ENCODE measurements at places on chromosomes 2 and 18. TPM values are rescaled to one million over a fixed set of nuclear protein-coding genes. Genes with fewer than 3 reads are reported as not detected.

HOXD10 gene
- not detected for total RNA-seq

SIX3 gene
- total RNA-seq, result not detected

SCN3A gene
- total RNA-seq, result not detected

UGT1A6 gene
- total RNA-seq, result 0.78 TPM

GPR39 gene
- total RNA-seq, result 7.3 TPM

PSD4 gene
- 44.3 TPM for total RNA-seq

SNORC gene
- 1.2 TPM for total RNA-seq

GPR148 gene
- total RNA-seq, result not detected

SPATA3 gene
- total RNA-seq, result not detected

TMEFF2 gene
- 0.08 TPM for total RNA-seq

ANKRD30B gene
- not detected for total RNA-seq

KCNE4 gene
- total RNA-seq, result not detected

DSG4 gene
- total RNA-seq, result under 0.01 TPM
